ENCODE measurements at places on chromosomes 1 and 21.

DNA sequence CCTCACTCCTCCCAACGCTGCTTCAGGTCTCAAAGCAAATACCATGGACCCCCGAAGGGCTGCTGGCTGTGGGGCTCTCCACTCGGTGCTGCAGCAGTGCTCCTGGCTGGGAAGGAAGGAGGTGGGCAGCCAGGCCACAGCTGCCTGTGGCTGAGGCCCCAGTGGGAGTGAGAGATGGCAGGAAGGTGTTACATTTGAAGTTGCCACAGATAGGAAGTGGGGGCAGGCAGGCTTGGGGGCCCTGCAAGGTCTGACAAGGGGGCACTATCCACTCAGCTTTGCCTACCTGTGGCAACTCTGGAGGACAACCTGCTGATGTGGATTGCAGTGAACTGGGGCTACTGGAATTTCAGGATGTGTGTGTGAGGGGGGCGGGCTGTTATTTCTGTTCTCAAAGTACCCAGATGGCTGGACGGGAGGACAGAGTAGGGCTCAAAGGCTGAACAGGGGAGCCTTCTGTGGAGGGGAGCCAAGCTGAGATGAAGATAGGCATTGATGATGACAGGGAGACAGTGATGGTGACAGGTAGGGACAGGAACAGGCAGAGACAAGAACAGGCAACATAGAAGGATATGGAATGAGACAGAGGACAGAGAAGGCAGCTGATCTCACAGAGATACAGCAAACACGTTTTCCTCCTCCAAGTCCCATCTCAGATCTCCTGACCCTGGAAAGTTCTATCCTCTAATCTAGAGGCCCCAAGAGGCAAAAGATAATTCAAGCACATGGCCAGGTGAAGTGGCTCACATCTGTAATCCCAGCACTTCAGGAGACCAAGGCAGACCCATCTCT lies 1.8 kb downstream of the ZNF683 start:
- no peaks in the 10 kb centered on the region for H3K4me1 ChIP-seq
- no peaks in the 10 kb centered on the region for H3K27me3 ChIP-seq
- no peak for DNase-seq

GRCh38 chr1:214454569-214455396 lies 96.6 kb downstream of the PTPN14 start:
- peak overlapping the region; percentile 83 for H3K27ac ChIP-seq
- H3K4me3 ChIP-seq: no peak overlapping the region
- no peaks in the 10 kb centered on the region for H3K27me3 ChIP-seq
- H3K36me3 ChIP-seq: 0 out of 2 replicates have a peak, but pooled peaks cover under 1% of the 10 kb centered on the region
- DNase-seq: no peak
- peaks cover 71% of the 10 kb centered on the region for H3K4me1 ChIP-seq

DNA sequence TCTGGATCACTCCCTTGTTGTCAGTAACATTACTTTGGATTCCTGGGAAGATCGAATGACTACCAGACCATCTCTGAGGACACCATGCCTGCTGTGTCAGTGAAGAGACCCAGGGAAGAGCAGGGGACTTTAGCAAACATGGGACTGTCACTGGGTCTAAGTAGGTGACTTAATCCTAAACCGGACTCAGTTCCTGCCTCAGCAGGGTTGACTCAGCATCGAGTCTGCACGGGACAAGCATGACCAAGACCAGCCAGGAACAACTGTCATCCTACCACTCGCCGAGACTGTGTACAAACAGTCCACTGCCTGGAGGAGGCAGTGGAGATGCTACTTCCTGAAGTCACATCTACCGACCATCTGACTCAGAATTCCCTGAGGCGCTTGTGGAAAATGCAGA lies 53.2 kb upstream of the RAB4A start:
- H3K27ac ChIP-seq: no peak overlapping the region
- H3K4me3 ChIP-seq: no peak overlapping the region
- DNase-seq: no peak
- no peaks in the 10 kb centered on the region for H3K36me3 ChIP-seq

DNA sequence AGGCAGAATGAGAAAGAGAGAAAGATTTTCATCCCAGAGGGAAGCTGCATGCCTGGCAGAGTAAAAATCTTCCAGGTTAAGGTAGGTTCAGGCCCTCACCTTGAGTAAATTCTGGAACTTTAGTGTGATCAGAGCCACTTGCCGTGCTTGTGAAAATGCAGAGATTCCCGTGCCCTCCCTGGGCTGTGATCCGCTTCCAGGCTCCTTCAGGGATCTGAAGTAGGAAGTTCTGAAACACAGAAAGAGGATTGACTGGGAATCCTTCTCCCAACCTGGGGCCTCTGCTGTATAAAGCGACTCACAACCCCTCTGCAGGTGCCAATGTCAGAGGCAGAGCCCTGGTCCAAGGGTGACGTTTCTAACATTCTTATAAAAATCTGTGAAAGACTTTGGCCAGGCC lies 26.6 kb downstream of the NUAK2 start:
- no peaks in the 10 kb centered on the region for H3K36me3 ChIP-seq
- no peak overlapping the region for H3K4me3 ChIP-seq
- no peaks in the 10 kb centered on the region for H3K27me3 ChIP-seq
- H3K27ac ChIP-seq: peak overlapping the region; percentile 86

DNA sequence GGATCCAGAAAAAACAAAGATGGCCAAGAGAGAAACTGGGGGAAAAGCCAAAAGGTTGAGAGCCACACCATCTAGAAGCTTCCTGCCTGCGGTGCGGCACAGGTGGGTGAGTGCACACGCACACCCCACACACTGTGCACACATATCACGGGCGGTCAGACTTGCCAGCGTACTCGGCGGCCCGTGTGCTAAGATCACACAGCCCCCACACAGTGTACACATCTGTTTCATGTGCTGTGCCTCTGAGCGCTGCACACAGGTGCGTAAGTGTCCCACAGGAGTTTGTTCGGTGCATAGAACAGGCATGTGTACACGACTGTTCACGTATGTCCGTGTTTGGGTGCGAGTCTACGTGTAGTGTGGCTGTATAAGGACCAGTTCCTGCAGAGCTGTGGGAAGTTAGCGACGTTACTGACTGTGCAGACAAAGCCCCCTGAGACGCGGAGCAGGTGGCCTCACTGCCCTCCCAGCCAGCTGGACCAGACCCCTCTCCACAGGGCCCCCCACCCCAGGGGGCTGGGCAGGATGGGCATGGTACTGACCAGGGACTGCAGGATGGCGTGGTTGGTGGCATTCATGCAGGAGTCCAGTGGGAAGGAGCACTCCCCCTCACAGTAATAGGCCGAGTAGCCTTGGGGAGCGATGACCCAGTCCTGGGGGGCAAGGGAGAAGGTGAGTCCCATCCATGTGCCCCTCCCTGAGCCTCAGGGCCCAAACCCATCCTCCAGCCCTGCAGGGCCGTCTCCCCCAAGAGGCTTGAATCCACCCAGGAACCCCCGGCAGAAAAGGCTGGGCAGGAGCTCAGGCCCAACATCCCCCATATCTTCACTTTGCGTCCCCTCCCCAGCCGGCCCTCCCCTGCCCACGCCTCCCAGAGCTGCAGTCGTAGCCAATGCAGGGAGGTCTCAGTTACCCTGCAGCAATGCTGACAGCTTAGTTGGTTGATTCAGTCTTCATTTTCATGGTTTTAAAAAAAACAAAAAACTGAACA lies 8.3 kb downstream of the OXCT2 start:
- no peaks in the 10 kb centered on the region for H3K4me1 ChIP-seq
- 0 out of 2 replicates have a peak, but pooled peaks cover 2% of the 10 kb centered on the region for H3K36me3 ChIP-seq
- no peaks in the 10 kb centered on the region for H3K27me3 ChIP-seq
- no peak overlapping the region for H3K27ac ChIP-seq
- no peak overlapping the region for H3K4me3 ChIP-seq

DNA sequence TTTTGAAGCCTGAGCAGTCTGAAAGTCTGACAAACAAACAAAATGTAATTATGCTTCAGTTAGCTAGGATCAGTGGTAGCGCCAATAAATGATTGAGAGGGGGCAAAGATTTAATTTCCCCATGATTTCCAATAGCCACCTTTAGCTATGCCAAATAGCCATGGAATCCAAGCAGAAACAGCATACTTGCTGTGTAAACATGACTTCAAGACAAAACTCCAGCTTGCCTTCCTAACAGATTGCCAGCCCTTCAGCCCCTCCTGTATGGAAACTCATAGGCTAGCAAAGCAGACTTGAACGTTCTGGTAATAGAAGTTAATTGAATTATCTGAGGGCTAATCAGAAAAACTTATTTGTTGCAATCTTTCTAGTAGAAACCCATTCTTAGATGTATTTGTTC lies 25.6 kb upstream of the SLC30A1 start:
- peaks cover 4% of the 10 kb centered on the region for H3K4me1 ChIP-seq
- no peak for DNase-seq
- H3K4me3 ChIP-seq: no peak overlapping the region
- no peaks in the 10 kb centered on the region for H3K36me3 ChIP-seq
- no peaks in the 10 kb centered on the region for H3K27me3 ChIP-seq

DNA sequence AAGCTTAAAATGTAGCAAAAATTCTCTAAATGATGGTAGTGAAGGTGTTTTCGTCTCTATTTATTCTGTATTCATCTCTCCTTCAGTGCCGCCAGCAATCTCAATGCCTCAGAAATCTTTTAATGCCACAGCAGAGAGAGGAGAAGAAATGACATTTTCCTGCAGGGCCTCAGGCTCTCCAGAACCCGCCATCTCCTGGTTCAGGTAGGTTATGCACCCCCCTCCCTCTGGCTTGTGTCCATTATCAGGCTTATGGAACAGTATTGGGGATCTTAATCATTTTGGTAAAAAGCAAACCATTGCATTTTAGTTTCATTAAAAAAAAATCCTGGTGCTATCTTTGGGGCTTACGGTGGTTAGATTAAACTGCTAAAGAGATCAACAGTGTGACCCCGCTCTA lies 326.1 kb downstream of the NCAM2 start:
- H3K36me3 ChIP-seq: no peaks in the 10 kb centered on the region
- no peak overlapping the region for H3K27ac ChIP-seq
- no peaks in the 10 kb centered on the region for H3K27me3 ChIP-seq
- no peak for DNase-seq
- H3K4me3 ChIP-seq: no peak overlapping the region
- no peaks in the 10 kb centered on the region for H3K4me1 ChIP-seq

GRCh38 chr21:38319781-38320180 lies 63.0 kb downstream of the KCNJ15 start:
- no peaks in the 10 kb centered on the region for H3K27me3 ChIP-seq
- no peak overlapping the region for H3K4me3 ChIP-seq
- no peaks in the 10 kb centered on the region for H3K36me3 ChIP-seq
- no peak overlapping the region for H3K27ac ChIP-seq
- H3K4me1 ChIP-seq: no peaks in the 10 kb centered on the region

DNA sequence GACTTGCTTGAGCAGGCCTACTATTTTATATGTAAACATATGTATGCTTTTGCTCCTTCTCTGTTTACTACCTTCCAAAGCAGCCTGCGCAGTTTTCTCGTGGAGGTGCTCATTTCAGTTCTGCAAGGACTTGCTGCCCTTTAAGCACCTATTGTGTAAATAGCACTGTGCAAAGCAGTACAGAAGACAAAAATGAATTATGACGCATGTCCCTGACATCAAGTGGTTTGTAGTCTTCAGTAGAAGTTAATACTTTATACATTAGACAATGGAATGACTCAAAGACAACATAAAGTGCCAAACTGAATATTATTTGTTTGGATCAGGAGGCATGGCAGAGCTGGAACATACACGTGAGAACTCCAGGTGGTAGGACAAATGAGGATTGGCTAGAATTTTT lies 611.7 kb downstream of the LMO4 start:
- H3K27me3 ChIP-seq: no peaks in the 10 kb centered on the region
- no peak overlapping the region for H3K27ac ChIP-seq
- H3K4me3 ChIP-seq: no peak overlapping the region
- no peaks in the 10 kb centered on the region for H3K4me1 ChIP-seq
- no peak for DNase-seq
- H3K36me3 ChIP-seq: no peaks in the 10 kb centered on the region

- no peak overlapping the region for H3K27ac ChIP-seq
- H3K27me3 ChIP-seq: no peaks in the 10 kb centered on the region
- no peaks in the 10 kb centered on the region for H3K36me3 ChIP-seq
- no peak overlapping the region for H3K4me3 ChIP-seq
- no peak for DNase-seq
- H3K4me1 ChIP-seq: no peaks in the 10 kb centered on the region
Observed at GRCh38 chr1:116531917-116532316, 38.9 kb downstream of the CD58 start.

DNA sequence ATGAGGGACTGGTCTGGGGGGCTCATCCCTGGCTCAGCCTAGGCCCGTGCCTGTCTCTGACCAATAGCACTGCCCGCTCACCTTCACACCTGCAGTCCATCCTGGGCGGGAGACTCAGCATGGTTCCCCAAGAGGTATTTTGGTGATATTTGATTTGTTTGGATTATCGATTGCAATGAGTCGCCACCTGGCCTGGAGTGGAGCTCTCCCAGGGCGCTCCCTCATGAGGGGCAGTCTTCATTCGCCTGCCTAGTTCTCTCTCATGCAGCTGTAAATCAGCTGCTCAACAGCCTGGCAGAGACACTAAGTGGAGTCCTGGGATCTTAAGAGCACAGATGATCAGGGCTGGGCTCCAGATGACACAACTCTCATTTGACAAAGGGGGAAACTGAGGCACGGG lies 90.1 kb upstream of the ACTL8 start:
- H3K27me3 ChIP-seq: no peaks in the 10 kb centered on the region
- H3K4me1 ChIP-seq: no peaks in the 10 kb centered on the region
- no peak for DNase-seq
- H3K4me3 ChIP-seq: no peak overlapping the region
- H3K36me3 ChIP-seq: no peaks in the 10 kb centered on the region

GRCh38 chr21:16569679-16570078 lies 839.9 kb downstream of the USP25 start:
- H3K27ac ChIP-seq: no peak overlapping the region
- DNase-seq: no peak
- H3K27me3 ChIP-seq: no peaks in the 10 kb centered on the region
- H3K36me3 ChIP-seq: no peaks in the 10 kb centered on the region
- H3K4me3 ChIP-seq: no peak overlapping the region

DNA sequence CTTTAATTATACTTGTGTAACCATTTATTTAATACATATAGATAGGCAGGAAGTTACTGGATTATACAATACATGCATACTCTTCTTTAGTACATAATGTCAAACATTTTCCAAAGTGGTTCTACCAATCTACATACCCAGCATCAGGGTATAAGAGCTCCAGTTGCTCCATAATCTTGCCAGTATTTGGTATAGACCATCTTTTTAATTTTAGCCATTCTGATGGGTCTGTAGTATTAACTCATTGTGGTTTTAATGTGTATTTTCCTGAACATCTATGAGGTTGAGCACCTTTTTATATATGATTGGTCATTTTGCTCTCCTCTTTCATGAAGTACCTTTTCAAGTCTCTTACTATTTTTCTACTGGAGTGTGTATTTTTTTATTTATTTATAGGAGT lies 32.1 kb downstream of the EBNA1BP2 start:
- H3K4me1 ChIP-seq: no peaks in the 10 kb centered on the region
- H3K27ac ChIP-seq: no peak overlapping the region
- H3K36me3 ChIP-seq: no peaks in the 10 kb centered on the region

DNA sequence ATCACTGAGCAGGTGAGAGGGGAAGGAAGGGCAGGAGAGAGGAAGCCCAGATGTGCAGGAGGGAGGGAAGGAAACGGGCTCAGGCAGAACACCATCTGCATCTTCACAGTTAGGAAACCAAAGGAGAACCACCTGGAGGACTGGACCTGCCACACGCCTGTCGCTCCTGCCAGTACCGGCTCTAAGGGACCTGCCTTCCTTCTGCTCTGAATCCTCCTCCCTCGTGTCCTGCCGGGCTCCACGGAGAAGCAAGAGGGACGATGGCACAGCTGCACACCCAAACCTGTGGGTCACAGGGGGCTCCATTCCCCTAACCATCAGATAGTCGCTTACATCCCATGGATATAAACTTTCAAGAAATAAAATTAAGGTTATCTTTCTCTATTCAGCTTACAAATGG lies 56.1 kb downstream of the TOR1AIP2 start:
- no peak overlapping the region for H3K4me3 ChIP-seq
- H3K27ac ChIP-seq: no peak overlapping the region

All from Panc1 (cell line).